ENCODE measurements at places on chromosomes 6 and 20.

DNA sequence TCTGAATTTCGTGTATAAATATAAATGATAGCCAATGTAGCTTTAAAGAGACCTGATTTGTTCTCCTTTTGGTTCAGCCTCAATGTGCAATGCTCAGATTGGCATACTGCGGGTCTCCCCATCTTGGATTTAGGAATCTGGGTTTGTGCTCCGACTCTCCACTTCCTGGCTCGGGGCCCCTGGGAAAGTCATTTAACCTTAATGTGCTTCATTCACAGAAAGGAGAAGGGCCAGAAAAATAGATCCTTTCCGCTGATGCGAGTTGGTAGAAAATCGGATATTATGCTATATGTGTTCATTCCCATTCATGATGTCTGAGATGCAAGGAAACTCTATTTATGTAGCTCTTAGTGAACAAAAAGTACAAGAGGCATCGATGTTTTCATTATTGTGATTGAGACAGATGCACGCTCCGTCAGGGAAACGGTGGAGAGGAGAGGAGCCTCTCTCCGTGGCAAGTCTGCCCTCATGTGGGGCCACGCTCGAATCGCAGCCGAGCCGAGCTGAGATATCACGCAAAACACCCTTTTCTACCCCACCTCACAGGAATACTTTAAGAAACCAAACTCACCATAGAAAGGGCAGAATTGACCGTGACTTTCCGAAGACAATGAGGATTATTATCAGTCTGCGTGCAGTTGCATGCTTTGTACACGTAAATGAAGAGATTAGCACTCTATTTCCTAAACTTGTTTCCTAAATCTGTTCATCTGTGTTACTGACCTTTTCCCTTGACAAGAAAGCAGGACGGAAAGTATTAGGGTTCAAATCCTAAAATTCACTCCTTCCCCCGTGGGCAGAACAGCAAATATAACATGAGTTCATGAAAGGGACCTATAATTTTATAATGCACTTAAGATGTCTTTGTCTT, 136.6 kb downstream of the COL9A1 start:
- DNase-seq, result peak; percentile 77

- DNase-seq, result no peak
Observed at GRCh38 chr20:34355427-34355826, 7.6 kb upstream of the ITCH start.

- DNase-seq, result peak; percentile 78
Observed at GRCh38 chr6:33771146-33772081, 17.5 kb downstream of the LEMD2 start.

- no peak for DNase-seq
Observed at GRCh38 chr6:13419422-13420195, 67.8 kb downstream of the GFOD1 start.

GRCh38 chr20:2694008-2694471, 1.5 kb downstream of the EBF4 start:
- peak; percentile 13 for DNase-seq

- no peak for DNase-seq
Observed at GRCh38 chr20:43755390-43755789, 28.6 kb upstream of the GTSF1L start.

DNA sequence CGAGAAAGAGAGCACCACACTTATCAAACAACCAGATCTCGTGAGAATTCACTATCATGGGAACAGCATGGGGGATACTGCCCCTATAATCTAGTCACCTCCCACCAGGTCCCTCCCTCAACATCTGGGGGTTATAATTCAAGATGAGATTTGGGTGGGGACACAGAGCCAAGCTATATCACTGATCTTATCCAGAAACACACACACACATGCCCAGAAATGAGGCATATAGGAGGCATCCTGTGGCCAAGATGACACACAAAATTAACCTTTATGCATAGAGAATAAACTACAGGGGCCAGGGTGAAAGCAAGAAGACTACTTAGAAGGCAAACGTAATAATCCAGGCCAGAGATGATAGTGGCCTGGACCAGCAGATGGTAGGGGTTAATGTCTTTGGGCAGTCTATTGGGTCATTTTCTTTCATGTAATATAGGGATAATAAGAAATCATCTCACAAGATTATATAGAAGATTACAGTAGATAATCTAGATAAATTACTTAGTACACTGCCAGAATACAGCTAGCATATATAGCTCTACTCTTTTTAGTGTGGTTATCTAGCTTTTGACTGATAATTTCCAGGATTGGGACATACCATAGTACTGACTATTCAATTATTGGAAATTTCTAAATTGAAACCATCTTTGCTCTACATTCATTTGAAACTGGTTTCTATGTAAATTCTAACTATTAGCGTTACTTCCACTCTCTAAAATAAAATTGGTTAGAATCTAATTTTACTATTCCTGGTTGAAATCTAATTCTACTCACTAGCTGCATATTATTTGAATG, 20.0 kb downstream of the RNF144B start:
- no peak for DNase-seq

DNA sequence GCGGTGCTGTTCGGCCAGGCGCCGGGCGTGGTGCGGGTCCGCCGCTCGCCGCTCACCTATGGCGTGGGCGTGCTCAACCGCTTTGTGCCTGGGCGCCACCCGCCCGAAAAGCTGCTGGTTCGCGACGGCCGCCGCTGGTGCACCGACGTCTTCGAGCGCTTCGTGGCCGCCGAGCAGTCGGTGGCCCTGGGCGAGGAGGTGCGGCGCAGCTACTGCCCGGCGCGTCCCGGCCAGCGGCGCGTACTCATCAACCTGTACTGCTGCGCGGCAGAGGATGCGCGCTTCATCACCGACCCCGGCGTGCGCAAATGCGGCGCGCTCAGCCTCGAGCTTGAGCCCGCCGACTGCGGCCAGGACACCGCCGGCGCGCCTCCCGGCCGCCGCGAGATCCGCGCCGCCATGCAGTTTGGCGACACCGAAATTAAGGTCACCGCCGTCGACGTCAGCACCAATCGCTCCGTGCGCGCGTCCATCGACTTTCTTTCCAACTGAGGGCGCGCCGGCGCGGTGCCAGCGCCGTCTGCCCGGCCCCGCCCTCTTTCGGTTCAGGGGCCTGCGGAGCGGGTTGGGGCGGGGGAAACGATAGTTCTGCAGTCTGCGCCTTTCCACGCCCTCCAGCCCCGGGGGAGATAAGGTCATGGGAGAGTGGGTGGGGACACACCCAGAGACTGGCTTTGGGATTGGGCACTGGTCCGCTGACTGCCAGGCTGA, 15.7 kb downstream of the ADISSP start:
- peak; percentile 57 for DNase-seq

Data from testis (tissue), 5 donors.